ENCODE measurements at places on chromosomes 3 and 15. TPM values are rescaled to one million over a fixed set of nuclear protein-coding genes. Genes with fewer than 3 reads are reported as not detected.

The COL6A5 gene
- total RNA-seq: not detected

The COL8A1 gene
- total RNA-seq: 21.3 TPM

The INSYN1 gene
- total RNA-seq: 0.73 TPM

The GABRR3 gene
- not detected for total RNA-seq

The GOLGA6A gene
- total RNA-seq: not detected

Measured in subcutaneous preadipocyte (primary cell).